NCI-H460 (cell line): ENCODE measurements at places on chromosomes 6 and 20. TPM values are rescaled to one million over a fixed set of nuclear protein-coding genes. Genes with fewer than 3 reads are reported as not detected.

GRCh38 chr20:57429580-57430200 lies 38.5 kb downstream of the RBM38 start:
- DNase-seq = no peak

- DNase-seq = no peak
Observed at GRCh38 chr20:45399018-45399417, 9.1 kb upstream of the DBNDD2 start.

GRCh38 chr20:36344517-36345132 lies 38.5 kb downstream of the DLGAP4 start:
- DNase-seq = peak; percentile 48

Gene NKX2-4
- total RNA-seq = not detected in 2 replicates

GRCh38 chr6:149890629-149891045 lies 7.3 kb downstream of the RAET1E start:
- DNase-seq = no peak

DNA sequence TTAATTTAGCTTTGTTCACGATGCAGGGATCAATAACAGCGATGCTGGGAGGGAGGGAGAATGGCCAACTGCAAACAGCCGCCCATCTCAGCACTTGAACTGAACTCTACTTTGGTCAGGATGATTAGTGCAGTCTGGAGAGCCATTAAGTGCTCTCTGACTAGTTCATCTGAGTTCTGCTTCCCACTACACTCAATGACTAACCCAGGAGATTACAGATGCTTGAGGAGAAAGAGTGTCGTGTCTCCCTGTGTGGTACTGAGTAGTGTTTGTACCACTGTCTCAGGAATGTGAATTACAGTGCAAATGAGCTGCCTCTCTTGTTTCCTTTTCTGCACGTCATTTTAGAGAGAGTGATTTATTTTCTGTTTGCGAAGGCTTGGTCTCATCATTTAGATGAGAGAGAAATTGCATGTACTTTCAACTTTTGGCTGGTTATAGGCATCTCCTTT lies 23.5 kb downstream of the CARMIL1 start:
- no peak for DNase-seq

GRCh38 chr6:127215931-127216330 lies 50.7 kb upstream of the RNF146 start:
- DNase-seq = no peak

- no peak for DNase-seq
Observed at GRCh38 chr6:117025310-117025709, 148.3 kb downstream of the RFX6 start.

Gene ENPP5
- not detected in 2 replicates for total RNA-seq

DNA sequence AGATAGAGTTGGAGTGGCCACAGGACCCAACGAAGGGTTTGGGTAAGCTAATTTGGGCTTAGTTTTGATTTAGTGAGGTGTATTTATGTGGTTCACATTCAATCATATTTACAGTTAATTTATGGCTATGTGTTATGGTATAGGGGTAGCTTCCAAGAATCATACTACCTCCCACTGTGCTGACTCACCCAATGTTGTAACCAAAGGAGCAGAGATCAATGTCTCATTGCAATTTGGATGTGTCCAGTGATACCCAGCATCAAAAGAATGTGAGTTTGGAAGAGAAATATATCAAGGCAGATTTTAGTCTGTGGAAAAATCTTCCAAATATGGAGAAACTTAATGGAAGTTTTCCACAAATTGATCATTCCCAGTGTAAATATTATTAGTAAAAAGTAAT lies 25.3 kb upstream of the SMIM8 start:
- no peak for DNase-seq

Gene FAM217B
- 7.2 and 10.7 TPM in 2 replicates for total RNA-seq

DNA sequence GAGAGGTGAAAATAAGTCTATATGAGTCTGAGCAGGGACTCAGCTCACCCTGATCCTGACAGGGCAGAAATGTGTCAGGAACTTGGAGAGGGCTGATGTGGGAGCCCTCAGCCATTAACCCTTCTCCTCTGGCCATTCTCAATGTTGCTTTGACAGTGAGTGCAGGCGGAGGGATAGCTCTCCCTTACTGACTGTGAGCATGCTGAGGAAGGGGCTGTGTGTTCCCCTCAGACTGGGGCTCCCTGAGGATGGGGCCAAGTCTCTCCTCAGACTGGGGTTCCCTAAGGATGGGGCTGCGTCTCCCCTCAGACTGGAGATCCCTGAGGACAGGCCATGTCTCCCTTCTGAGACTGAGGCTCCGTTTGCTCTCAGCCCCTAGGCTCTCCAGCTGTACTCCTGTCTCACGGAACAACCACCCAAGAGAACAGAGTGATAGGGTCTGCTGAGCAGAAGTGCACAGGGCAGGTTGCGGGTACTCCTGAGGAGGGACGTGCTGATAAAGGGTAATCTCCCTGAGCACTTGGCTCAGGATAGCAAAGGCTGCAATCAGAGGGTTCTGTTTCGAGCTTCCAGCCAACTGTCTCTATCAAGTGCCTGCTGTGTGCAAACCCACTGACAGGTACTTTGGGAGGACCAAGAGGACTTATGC lies 141.0 kb downstream of the MRPL14 start:
- no peak for DNase-seq

- DNase-seq = no peak
Observed at GRCh38 chr6:82525775-82526495, 162.3 kb downstream of the TPBG start.

- DNase-seq = no peak
Observed at GRCh38 chr6:34135541-34135940, 10.3 kb downstream of the GRM4 start.

DNA sequence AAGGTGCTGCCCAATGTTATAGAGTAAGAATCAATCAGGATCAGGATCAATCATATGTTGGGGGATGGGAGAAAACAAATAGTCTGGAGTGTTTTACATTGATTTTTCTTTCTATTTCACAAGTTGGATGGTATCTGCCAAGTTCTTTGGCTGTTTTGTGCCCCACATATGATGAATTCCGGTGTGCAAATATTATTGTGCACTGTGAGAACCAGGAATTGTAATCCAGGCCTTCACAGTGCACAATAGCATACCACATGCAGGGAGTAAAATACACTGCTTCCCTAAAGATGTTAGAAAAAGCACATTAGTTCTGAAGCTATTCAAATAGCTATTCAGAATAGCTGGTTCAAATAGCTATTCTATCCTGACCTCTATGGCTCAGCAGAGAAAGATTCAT lies 133.7 kb downstream of the LCA5 start:
- DNase-seq = no peak

Gene HNF4A
- total RNA-seq = 0.12 TPM in 1 of 2 replicates, not detected in the other

Gene SLC22A23
- total RNA-seq = 3.8 and 4.9 TPM in 2 replicates

- no peak for DNase-seq
Observed at GRCh38 chr6:152452639-152453038, 184.5 kb downstream of the SYNE1 start.
